SK-N-DZ (cell line): ENCODE measurements at places on chromosomes 16 and 17.

- peak; percentile 90 for DNase-seq
Observed at GRCh38 chr17:2303204-2304188, at the start of the genes SMG6 and SRR. TSS of gene SMG6 (minus strand) at chr17:2303785. CDS start at chr17:2303720, 65 bp downstream. TSS of gene SRR (plus strand) at chr17:2303950. CDS start at chr17:2315561, 11,611 bp downstream.

DNA sequence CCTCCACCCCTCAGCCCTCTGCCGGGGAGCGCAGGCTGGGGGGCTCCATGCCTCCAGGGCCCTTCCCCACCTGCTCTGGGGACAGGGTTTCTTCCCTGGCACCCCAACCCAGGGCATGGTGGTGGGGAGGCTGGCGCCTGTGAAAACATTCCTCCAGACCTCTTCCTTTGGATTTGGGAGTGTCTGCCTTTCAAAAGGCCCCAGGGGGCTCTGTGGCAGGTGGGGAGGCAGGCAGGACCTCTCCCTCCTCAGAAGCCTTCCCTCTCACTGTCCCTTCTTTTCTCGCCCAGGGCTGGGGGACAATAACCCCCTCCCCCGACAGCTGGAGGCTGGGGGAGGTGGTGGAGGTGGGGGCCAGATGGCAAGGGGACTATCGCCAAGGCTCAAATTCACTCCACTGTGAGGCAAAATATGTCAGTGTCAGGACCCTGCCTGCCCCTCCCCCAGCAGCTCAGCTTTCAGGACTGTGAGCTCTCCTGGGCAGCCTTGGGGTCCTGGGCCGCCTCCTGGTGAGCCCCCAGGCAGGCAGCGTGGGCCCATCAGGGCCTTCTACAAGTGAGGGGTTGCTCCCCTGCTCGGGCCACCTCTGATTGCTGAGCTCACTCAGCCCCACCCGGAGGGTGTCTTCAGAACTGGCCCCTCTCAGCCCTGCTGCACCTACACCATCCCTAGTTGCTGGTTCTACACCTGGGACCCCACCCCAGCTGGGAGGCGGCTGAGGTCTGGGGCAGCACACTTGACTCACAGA is 1.8 kb downstream of the CDH15 start:
- DNase-seq = no peak

DNA sequence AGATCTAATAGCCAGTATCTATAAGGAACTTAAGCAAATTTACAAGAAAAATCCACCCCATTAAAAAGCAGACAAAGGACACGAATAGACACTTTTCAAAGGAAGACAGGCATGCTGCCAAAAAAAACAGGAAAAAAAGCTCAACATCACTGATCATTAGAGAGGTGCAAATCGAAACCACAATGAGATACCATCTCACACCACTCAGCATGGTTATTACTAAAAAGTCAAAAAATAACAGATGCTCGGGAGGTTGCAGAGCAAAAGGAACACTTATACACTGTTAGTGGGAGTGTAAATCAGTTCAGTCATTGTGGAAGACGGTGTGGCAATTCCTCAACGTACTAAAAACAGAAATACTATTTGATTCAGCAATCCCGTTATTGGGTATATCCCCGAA is 9.6 kb downstream of the STX8 start:
- no peak for DNase-seq

GRCh38 chr16:3945751-3946603 is 65.5 kb upstream of the CREBBP start:
- DNase-seq = no peak

GRCh38 chr17:59914274-59914854 is 21.4 kb downstream of the RPS6KB1 start:
- peak; percentile 29 for DNase-seq

- no peak for DNase-seq
Observed at GRCh38 chr17:77497578-77497934, 356.8 kb downstream of the SEC14L1 start.

DNA sequence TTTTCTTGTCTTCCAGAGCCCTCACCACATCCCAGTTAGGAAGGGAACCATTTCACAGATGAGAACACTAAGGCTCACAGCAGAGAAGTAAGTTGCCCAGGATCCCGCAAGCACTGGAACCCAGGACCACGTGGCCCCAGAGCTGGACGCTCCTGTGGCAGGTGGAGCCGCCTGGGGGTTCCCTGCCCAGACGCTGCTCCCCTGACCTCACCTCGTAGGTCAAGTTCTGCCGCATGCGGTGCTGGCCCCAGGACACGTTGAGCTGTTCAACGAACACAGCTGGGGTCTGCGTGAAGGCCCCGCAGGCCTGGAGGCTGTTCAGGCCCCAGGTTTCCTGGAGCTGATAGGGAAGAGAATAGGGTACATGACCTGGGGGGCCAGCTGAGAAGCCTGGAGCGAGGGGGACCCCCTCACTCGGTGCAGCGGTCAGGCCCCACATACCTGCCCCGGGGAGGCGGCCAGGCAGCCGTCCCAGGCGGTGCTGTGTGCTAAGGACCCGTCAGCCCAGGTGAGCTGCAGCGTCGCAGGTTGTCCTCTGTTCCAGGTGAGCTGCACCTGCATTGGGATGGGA is 54.1 kb downstream of the RMI2 start:
- DNase-seq = no peak

GRCh38 chr17:47945529-47946508 is 4.4 kb downstream of the PNPO start:
- DNase-seq = no peak

DNA sequence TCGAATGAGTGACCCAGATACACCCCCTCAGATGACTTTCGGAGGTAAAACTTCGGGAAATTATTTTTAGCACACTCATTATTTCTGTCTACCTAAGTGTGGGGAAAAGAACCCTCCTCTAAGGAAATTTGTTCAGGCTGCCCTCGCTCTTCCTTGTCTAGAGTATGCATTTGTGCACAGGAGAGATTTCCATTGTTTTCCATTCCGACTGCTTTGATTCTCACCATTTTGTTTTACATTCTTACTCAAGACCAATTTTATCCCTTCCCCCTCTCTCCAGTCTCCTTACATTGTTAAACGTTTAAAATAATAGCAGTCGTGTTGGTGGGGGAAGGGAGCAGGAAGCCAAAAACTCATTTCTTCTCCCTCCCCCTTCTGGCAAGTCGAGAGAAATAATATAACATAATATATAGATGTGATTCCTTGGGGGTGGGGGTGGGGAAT is 1.5 kb upstream of the CHD3 start:
- DNase-seq = no peak

GRCh38 chr17:59427425-59427921 is 96.0 kb downstream of the YPEL2 start:
- DNase-seq = no peak

DNA sequence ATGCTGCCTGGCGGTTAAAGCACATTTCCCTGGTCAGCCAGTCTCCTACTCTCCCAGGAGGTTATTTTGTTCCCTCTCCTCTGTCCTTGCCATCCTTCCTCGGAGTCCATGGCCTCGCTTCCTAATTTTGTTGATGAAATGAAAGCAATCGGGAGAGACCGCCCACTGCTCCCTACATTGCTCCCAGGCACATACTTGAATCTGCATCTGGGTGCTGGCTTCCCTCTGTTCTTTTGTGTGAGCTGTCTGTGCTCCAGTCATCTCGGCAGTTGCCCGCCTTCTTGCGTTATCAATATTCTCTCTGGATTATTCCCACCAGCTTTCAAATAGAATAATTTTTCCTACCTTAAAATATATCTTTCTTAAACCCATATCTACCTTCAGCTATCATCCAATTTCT is 11.1 kb downstream of the KRT23 start:
- DNase-seq = no peak

DNA sequence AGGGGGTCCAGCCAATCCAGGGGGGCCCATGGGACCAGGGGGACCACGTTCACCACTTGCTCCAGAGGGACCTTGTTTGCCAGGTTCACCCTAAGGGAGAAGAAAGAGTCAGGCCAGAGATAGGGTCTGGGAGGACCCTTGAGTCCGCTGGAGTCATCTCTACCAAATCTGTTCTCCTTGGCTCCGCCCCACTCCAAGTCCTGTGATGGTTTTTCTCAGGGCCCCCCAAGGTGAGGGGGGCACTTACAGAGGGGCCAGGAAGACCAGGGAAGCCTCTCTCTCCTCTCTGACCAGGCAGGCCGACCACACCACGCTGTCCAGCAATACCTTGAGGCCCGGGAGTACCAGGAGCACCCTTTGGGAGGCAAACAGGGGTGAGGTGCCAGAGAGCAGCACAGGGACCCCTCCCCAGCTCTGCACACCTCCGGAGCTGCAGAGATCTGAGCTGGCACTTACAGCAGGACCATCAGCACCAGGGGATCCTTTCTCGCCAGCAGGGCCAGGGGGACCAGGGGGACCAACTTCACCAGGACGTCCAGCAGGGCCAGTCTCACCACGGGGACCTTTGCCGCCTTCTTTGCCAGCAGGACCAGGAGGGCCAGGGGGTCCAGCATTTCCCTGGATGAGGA is 12.4 kb downstream of the COL1A1 start:
- no peak for DNase-seq

GRCh38 chr16:47311738-47312505 is 148.9 kb downstream of the ITFG1 start:
- no peak for DNase-seq

DNA sequence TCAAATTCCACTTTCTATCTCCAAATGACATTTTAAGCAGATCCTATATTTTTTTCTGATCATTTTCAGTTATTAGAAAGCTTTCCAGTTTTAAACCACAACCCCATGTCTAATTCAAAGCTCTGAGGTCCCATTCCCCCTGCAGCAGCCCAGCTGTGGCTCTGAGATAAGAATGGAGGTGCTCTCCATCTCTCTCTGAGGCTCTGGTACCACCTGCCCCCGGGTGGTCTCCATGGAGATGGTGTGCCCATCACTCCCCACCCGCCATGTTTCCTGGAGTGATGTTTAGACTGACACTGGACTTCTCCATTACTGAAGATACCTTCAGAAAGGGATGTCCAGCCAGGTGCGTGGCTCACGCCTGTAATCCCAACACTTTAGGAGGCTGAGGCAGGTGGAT is 68.1 kb upstream of the SEC14L1 start:
- DNase-seq = no peak

GRCh38 chr17:6488008-6488539 is 43.8 kb downstream of the PIMREG start:
- DNase-seq = no peak

DNA sequence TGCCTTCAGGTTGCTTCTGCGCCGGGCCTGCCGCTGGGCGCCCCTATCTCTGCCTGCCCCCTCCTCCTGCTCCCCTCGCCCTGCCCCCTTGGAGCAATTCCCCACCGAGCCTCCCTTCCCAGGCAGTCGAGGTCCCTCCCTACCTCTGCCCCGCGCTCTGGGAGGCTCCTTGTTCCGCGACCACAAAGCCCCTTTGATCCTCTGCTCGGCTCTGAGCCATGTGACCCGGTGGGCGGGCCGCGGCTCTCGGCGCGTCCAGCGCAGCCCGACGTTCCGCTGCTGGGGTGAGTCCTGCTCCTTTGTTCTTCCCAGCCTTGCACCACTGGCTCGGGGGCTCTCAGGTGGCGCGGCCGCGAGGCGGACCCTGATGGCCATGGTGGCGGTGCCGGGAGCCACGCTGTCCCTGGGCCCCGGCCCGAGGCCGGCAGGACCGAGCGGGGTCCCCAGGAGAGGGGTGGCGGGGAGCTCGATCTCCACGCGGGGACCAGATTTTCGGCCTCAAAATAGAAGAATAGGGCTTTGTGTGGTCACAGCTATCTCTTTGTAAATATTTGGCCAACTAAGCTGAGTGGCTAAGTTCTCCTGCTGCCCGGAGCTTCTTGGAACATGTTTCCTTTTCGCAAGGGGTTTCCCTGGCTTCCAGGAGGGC is 310.6 kb downstream of the SEC14L1 start:
- DNase-seq = peak; percentile 89

DNA sequence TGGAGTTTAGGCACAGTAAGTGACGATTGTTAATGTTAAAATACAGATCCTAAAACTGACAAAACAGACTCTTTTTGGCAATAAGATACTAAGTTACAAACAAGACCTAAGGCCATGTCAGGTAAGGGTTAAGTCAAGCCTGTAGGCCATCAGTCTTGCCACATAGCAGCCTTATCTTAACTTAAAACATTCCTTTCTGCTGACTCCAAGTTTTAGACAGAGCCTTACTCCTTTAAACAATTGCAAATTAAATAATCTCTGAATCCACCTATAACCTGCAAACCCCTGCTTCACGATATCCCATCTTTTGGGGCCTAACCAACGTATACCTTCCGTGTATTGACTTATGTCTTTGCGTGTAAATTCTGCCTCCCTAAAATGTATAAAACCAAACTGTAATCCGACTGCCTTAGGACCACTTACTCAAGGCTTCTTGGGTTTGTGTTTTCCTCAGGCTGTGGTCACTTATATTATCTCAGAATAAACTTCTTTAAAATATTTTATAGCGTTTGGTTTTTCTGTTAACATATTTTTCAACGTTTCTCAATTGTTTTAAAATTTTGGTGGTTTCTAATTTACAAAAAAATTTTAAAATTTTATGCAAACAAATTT is 64.4 kb downstream of the EFCAB5 start:
- no peak for DNase-seq

DNA sequence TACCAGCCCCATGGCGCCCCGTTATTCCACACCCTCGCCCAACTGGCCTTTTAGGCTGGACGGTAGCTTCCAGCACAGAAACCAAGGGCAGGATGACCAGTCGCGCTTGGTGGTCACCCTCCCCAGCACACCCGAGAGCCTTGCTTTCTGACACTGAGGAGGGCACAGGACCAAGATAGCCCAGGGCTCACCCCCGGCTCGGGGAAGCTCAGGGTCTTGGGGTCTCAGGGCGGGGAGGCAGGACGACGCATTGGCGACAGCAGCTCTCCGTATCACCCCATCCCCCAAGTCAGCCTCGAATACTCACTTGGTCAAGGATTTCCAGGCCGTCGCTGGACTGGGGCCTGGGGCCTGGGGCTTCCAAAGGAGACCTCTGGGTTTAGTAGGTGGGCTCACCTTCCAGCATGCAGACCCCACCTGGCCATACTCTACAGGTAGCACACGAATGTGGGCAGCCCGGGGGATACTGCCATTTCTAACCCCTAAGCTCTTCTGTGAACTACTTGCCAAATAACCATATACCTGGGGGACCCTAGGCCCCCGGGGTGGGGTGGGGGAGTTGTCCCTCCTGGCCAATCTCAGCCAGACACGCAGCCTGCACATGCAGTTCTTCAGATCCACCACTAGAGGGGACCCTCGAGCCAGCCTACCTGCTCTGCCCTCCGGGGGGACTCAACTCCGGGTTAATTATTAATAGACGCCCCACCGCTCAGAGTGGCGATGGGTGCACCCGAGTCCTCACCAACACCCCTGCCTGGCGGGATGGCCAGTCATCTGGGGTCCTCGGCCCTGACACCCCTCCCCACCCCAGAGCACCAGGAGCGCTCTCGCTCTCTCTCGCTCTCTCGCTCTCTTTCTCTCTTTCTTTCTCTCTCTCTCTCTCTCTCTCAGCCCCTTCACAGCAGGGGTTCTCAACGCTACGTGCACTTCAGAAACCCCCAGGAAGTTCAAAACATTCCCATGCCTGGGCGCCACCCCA is 30.0 kb downstream of the TBC1D16 start:
- DNase-seq = peak; percentile 56

- no peak for DNase-seq
Observed at GRCh38 chr17:39828443-39828842, 35.7 kb downstream of the IKZF3 start.
